ENCODE measurements at places on chromosomes 16 and 17.

- DNase-seq, result no peak
Observed at GRCh38 chr17:31392856-31393748, 1.6 kb downstream of the RAB11FIP4 start.

DNA sequence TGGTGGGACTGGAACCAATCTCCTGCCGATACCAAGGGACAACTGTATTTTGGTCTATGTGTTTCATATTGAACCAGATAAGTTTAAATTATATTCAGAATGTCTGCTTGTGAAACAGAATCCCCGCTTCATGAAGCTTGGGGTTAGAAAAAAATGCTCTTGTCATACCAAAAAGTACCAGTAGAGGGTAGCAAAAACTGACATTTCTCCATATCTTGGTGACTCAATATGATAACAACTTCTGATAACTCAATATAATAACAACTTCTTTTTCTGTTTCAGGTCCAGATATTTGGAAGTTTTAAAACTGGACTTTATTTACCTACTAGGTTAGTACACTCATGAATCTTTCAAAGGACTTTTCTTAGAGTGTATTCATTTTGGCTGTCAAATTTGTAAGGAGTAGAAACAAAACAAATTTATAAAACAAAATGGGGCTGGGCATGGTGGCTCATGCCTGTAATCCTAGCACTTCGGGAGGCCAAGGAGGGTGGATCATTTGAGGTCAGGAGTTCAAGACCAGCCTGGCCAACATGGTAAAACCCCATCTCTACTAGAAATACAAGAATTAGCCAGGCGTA, 52.3 kb upstream of the ADCY7 start:
- no peak for DNase-seq

DNA sequence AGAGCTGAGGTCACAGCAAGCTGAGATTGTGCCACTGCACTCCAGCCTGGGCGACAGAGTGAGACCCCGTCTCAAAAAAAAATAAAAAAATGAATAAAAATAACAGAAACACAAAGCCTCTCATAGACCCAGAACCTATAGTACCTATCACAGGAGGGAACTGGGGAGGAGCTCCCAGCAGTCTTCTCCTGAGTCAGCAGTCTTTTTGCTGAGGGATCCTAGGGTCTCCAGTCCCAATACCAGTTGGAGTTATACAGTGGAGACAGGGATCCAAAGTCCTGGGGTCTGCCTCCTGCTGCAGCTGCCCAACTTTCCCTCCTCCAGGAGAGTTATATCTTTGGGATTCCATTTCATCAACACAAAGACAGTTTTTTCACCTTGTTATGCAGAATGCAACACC, 3.7 kb upstream of the TMUB2 start:
- no peak for DNase-seq

GRCh38 chr17:54900457-54901229, at the start of gene TOM1L1:
Gene TOM1L1 (plus strand): TSS chr17:54900852. CDS start chr17:54900866, 14 bp downstream.
- DNase-seq, result no peak

DNA sequence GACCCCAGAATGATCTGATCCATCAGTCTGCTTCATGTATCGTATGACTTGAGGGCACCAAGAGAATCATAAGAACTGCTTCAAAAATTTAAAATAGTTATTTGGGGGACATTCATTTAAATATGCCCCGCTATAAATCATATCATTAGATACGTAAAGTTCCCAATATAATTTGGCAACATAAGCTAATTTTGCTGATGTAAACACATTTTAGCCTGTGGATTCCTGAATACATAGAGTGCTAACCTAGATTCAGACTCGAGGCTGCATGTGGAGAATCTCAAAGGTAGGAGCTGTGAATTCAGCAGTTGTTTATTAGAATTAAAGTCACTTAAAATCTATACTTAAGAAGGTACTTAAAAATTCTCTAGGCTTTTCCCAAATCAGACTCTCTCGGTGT, 24.9 kb downstream of the ANKFN1 start:
- DNase-seq, result no peak
